HCT116 (cell line): ENCODE measurements at places on chromosomes 3 and 15.

DNA sequence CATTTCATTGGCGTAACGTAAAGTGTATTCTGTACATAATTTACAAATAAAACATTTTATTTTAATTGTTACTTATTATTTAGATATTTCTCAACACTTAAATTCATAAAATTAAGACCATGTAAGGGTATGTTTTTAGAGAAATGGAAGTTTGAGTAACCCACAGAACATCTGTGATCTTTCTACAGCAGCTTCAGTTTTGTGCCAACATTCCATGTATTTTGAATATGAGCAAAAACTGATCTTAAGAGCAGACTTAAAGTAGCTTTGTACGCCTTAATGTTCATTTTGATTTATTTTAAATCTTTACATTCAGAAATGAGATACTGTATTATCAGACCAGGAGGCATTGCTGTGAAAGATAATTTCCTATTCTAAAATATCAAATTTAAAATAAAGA is 27.2 kb downstream of the SEC62 start:
- DNase-seq, result no peak

DNA sequence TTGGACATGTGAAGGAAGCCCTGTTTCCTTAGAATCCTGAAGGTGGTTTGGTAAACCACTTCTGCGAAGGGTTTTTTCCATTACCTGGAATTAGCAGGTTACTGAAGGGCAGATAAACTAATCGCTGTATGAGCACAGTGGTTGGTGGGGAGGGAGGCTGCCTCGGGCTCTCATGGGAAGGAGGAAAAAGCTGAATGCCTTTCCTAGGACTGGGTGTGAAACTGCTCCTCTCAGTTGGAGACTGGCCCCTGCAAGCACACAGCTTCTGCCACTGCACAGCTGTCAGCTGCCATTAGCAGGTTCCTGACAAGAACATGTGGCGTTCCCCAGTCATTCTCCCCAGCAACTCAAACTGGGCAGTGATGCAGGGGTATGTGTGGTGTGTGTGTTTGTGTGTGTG is 376.3 kb downstream of the GAP43 start:
- no peak for DNase-seq

DNA sequence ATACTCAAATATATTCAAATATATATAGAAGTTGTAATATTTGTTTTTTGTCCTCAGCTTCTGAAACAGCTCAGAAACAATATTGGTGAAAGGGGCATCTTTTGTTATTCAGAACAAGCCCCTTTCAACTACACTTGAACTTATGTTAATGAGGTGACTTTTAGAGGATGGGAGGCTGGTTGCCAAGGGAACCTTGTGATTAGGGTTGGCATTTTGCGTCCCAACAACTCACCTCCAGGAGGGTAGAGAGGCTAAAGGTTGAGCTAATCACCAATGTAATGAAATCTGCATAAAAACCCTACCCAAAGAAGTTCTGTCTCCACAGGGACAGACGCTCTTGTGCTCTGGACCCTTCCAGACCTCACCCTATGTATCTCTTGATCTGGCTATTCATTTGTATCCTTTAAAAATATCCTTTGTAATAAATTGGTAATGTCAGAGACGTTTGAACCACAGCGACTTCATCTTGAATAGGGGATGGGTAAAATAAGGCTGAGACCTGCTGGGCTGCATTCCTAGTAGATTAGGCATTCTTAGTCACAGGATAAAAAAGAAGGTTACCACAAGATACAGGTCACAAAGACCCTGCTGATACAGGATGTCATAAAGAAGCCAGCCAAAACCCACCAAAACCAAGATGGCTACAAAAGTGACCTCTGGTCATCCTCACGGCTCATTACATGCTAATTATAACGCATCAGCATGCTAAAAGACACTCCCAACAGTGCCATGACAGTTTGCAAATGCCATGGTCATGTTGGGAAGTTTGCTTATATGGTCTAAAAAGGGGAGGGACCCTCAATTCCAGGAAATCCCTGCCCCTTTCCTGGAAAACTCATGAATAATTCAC is 111.1 kb downstream of the FMN1 start:
- peak; percentile 39 for DNase-seq

DNA sequence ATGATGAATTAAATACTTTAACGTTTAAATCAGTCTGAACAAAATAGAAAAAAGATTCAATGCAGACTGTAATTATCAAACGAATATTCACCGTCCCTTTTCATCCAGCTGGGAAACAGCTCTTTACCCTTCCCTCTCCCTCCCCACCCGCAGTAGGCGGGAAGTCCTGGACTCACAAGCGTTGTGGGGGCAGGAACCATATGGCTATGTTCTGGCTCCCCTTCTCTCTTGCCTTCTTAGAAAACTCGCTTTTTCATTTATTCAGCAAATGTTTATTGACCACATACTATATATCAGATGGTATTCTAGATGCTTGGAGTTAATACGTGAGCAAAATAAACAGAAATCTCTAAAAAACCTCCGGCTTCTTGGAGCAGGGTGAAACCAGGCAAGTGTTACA is 715 bp upstream of the SCAPER start:
- DNase-seq, result no peak

DNA sequence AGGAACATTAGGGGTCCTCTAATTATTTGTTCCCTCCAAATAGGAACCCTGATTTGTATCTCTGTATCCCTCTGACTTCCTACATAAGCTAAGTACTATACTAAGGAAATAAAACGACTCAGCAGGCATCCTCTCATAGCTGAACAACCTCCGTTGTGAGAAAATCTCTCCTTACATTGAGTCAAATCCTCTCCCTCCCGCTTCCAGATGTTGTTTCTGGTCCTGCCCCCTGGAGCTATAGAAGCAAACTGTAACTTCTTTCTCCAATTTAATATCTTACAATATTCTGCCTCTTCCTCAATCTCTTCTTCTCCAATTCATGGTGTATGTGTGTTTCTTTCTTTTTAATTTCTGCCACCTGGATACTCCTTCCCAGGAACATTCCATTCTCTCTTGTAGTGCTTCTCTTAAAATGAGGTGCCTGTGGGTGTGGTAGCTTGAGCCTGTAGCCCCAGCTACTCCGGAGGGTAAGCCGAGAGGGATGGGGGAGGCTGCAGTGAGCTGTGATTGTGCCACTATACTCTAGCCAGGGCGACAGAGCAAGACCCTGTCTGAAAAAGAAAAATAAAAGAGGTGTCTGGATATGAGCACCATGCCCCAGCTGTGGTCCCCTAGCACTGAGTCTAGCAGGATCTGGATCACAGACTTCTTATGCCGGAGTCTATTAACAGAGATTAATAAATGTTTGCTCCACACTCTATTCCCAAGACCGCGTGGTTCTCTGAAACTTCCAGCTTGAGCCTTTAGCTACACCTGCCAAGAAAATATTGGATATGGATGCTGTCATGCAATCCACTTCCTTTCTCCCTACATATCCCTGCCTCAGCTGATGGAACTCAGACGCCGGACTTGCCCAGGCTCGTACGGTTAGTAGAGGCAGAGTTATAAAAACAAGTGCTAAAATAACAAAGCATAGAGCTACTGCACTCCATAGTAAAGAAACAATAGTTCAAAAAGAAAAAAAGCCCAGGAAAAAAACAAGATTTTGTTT is 42.9 kb upstream of the NEO1 start:
- no peak for DNase-seq

DNA sequence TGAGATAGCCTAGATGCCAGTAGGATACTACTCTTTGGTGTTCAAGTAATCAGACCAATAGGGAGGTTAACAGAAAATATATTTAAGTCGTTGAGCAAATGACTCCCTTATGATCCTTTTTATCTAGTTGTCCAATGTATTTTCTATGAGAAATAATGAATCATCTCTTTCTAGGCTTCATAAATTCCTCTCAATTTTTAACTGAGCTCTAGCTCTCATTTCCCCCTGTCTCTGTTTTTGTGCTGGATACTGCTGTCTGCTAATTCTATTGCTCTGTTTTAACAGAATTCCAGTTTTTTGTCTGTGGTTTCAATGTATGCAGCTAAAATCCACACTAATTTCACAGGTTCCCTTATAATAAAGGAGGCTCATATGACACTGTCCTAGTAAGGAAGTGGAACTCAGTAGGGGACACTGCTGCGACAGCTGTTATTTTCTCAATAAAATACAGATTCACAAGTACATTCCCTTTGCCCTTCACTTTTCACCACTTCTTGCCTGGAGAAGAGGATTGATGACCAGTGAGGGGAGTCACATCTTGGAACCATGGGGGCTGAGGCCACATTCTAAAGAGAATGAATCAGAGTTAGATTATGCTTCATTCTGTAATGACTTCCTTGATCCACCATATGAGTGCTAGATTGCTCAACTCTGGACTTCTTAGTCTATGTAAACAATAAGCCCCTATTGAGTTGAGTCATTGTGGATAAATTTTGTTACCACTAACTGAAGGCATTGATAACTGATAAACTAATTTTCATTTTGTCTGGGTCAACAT is 558.7 kb upstream of the KCNMB2 start:
- peak; percentile 18 for DNase-seq

DNA sequence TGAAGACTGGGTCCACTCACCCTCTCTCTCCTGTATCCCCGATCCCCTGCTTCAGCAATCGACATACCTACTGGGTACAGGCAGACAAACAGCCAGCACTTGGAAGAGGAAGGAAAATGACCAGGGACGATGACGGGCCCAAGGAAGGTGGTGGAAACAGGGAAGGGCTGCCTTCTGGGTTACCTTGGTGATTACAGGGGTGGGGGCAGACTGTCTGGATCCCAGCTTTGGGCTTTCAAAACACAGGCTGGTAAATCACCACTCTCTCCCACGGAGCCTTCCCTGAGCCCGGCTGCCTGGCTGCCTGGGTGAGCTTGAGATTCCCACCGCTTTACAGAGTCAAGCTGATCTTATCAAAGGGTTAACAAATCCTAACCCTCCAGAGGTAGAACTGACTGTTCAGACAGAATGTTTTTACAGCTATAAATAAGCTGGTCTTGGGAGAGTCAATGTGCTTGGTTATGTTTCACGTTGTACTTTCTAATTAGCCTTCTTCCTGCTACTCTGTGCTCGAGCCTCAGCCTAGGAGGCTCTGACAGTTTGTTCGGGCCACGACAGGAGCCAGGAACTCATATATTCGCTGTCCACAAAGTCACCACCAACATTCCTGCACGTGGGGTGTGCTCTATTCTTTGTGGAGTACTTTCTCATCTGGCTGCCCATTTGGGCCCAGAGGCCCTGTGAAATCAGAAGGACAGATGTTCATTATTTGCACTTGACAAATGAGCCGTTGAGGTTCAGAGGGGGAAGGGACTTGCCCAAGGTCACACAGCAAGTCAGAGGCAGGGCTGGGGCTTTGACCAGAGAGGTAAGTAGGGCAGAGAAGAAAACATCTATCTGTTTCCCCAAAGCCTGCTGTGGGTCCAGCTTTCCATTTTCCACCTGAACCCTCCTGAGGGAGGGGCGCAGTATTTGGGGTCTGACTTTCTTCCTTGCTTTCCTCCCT is 63.5 kb downstream of the FEM1B start:
- DNase-seq, result no peak

GRCh38 chr3:123272547-123272946 is 70.8 kb downstream of the SEC22A start:
- DNase-seq, result no peak

- no peak for DNase-seq
Measured at GRCh38 chr3:10025205-10026083, 793 bp upstream of the FANCD2 start.

DNA sequence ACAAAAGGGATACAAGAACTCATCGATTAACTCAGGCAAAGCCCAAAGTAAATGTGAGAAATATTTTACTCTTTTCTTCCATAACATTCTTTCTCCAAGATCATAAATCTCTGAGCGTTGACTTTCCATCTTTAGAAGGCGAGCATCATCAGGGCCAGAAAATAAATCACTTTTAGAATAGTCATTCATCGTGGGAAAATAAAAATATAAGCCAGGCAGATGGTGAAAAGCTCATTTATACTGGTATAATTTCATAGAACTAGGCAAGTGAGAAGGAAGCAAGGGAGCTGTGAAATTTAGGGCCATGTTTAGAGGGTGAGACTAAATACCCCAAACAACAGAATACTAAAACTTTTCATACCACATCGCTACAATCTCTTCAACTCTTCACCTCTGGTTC is 191.0 kb downstream of the STT3B start:
- DNase-seq, result no peak

DNA sequence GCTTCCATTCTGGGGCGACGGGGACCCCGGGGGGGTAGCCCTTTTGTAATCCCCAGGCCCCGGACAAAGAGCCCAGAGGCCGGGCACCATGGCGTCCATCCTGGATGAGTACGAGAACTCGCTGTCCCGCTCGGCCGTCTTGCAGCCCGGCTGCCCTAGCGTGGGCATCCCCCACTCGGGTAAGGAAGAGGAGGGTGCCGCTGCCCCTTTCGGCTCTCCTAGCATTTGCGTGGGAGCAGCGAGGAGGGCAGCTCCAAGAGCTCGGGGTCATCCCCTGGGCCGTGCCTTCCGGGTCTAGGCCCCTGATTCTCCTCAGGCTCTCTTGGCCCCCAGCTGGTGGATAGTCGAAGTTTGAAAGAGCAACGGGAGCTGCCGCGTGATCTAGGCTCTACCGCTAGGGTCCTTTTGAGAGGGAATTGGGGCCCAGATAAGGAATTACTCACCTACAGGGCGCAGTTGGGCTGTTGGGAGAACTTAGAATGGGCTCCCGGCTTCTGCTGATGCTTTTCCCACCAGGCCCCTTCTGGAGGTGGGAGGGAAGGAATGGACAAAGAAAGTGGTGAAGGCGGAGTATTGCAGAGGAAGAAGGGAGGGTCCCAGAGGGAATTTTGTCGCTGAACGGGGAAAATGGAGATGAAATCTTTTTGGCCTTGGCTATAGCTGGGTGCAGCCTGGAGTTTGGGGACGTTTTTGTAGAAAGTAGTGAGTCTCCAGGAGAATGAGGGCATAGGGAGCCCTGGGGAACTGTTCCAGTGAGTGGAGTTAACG is 615 bp downstream of the VPS18 start:
- peak; percentile 60 for DNase-seq
